Sigmoid colon (tissue), 7 donors: ENCODE measurements at places on chromosomes 7 and 10. TPM values are rescaled to one million over a fixed set of nuclear protein-coding genes. Genes with fewer than 3 reads are reported as not detected.

Gene CYCS
- 49.9 TPM for total RNA-seq

Gene OPN1SW
- not detected for total RNA-seq

Gene TCERG1L
- 0.55 TPM for total RNA-seq

Gene CEP55
- total RNA-seq = not detected

Gene LDB3
- total RNA-seq = 13.2 TPM

Gene TRDMT1
- total RNA-seq = 8.9 TPM

Gene SSC4D
- total RNA-seq = not detected

DNA sequence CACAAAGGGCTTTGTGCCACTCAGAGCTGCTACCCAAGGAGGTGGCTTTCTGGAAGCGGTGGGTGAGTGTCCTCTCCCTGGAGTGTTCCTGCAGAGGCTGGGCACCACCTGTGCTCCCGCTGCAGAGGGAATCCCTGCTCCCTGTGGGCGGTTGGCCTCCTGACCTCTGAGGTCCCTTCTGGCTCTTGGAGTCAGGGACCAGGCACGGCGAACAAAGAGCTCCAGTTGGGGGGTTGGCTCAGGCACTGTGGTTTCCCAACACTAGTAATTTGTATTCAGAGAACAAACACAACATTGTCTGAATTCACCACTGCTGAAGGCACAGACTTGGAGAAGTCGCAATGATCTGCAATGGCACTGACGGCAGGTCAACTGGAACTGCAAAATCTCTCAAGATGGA is 328.9 kb downstream of the PRPF18 start:
- peak; percentile 69 for DNase-seq
- H3K36me3 ChIP-seq = no peaks in the 10 kb centered on the region
- no peaks in the 10 kb centered on the region for H3K4me1 ChIP-seq

GRCh38 chr7:101172005-101172853 is 6.9 kb upstream of the VGF start:
- no peak for DNase-seq
- no peaks in the 10 kb centered on the region for H3K36me3 ChIP-seq
- H3K27me3 ChIP-seq = peaks cover 71% of the 10 kb centered on the region
- H3K4me1 ChIP-seq = peaks cover 36% of the 10 kb centered on the region

GRCh38 chr10:71270301-71271220 is 48.5 kb upstream of the SLC29A3 start:
- no peak for DNase-seq
- H3K4me1 ChIP-seq = peaks cover 50% of the 10 kb centered on the region
- H3K36me3 ChIP-seq = no peaks in the 10 kb centered on the region
- H3K4me3 ChIP-seq = no peak overlapping the region
- no peaks in the 10 kb centered on the region for H3K27me3 ChIP-seq

GRCh38 chr10:116138897-116139296 is 134.1 kb downstream of the GFRA1 start:
- no peaks in the 10 kb centered on the region for H3K4me1 ChIP-seq
- H3K27ac ChIP-seq = no peak overlapping the region
- no peak overlapping the region for H3K4me3 ChIP-seq
- no peaks in the 10 kb centered on the region for H3K27me3 ChIP-seq
- no peaks in the 10 kb centered on the region for H3K36me3 ChIP-seq

- H3K36me3 ChIP-seq = no peaks in the 10 kb centered on the region
- H3K27me3 ChIP-seq = no peaks in the 10 kb centered on the region
- H3K4me1 ChIP-seq = peaks cover 8% of the 10 kb centered on the region
- H3K4me3 ChIP-seq = no peak overlapping the region
- no peak for DNase-seq
Observed at GRCh38 chr7:43537765-43538403, 45.0 kb upstream of the STK17A start.

DNA sequence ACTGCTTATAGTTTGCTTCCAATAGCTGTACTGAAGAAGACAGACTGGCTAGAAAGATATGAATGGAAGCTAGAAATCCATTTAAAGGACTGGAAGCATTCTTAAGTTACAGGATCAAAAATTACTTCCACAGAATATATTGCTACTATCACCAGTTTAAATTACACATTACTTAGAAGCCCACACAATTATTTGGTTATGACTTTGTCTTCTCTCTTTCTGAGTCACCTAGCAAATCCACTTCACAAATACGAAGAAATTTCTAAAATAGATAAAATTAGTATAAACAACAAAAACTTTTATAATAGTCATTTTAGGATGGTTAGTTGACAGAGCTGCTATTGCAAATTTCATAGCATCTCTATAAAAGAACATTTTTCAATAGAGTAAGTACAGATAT is 108.1 kb downstream of the SNX13 start:
- H3K4me1 ChIP-seq = no peaks in the 10 kb centered on the region
- H3K36me3 ChIP-seq = no peaks in the 10 kb centered on the region
- DNase-seq = no peak
- H3K27ac ChIP-seq = no peak overlapping the region
- H3K4me3 ChIP-seq = no peak overlapping the region

- H3K27ac ChIP-seq = no peak overlapping the region
- H3K4me1 ChIP-seq = no peaks in the 10 kb centered on the region
- no peaks in the 10 kb centered on the region for H3K36me3 ChIP-seq
- no peak overlapping the region for H3K4me3 ChIP-seq
- no peak for DNase-seq
Observed at GRCh38 chr7:1938788-1939433, 268.8 kb downstream of the ELFN1 start.

- H3K27me3 ChIP-seq = no peaks in the 10 kb centered on the region
- H3K4me3 ChIP-seq = no peak overlapping the region
- no peak for DNase-seq
- H3K4me1 ChIP-seq = no peaks in the 10 kb centered on the region
- H3K27ac ChIP-seq = no peak overlapping the region
- H3K36me3 ChIP-seq = no peaks in the 10 kb centered on the region
Observed at GRCh38 chr7:66050990-66051448, 24.6 kb upstream of the ASL start.

- no peak overlapping the region for H3K4me3 ChIP-seq
- no peaks in the 10 kb centered on the region for H3K4me1 ChIP-seq
- H3K27me3 ChIP-seq = no peaks in the 10 kb centered on the region
- H3K27ac ChIP-seq = no peak overlapping the region
- H3K36me3 ChIP-seq = peaks cover 38% of the 10 kb centered on the region
- no peak for DNase-seq
Observed at GRCh38 chr7:135186261-135186540, 15.7 kb upstream of the CYREN start.

- no peaks in the 10 kb centered on the region for H3K27me3 ChIP-seq
- H3K4me3 ChIP-seq = no peak overlapping the region
- no peak for DNase-seq
- no peaks in the 10 kb centered on the region for H3K4me1 ChIP-seq
- H3K27ac ChIP-seq = no peak overlapping the region
Observed at GRCh38 chr10:90977855-90978486, 57.1 kb upstream of the ANKRD1 start.

DNA sequence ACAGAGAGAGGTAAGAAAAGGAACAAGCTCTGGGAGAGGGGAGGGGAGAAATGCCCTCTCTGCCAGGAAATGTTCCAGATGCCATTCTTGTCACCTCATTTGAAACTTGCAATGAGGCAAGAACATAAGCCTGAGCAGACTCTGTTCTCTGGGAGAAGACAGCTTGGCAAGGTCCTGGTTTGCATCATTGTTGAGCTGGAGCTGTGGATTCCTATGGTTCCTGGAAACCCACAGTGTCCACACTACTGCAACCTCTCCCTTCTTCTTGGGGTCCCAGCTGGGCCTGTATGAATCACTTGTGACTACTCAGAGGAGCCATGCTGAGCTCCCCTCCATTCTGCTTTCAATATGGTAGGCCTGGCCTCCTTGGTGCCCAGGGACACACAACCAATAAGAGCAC is 60.8 kb upstream of the HECTD2 start:
- DNase-seq = no peak
- H3K27ac ChIP-seq = peak overlapping the region; percentile 53
- H3K4me3 ChIP-seq = no peak overlapping the region
- H3K27me3 ChIP-seq = no peaks in the 10 kb centered on the region

DNA sequence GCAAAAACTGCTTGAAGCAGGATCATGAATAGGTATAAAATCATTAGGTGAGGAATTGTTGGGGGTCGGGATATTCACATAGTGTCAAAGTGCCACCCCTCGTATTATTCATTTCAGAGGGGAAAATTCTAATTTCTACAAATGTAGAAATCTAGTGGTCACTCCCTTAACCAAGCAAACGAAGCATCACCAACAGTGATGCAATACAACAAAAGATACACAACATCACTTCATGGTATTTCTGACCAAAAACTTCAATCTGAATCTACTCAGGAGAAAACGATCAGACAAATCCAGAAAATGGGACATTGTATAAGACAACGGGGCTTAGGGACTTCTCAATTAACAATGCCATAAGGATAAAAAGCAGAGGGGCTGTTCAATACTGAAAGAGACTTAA is 26.3 kb upstream of the FAM170B start:
- no peaks in the 10 kb centered on the region for H3K36me3 ChIP-seq
- no peak for DNase-seq
- H3K4me1 ChIP-seq = no peaks in the 10 kb centered on the region
- H3K27me3 ChIP-seq = no peaks in the 10 kb centered on the region

GRCh38 chr7:17696422-17696821 is 243.9 kb downstream of the SNX13 start:
- peak; percentile 81 for DNase-seq
- H3K27ac ChIP-seq = no peak overlapping the region
- no peaks in the 10 kb centered on the region for H3K4me1 ChIP-seq
- H3K36me3 ChIP-seq = no peaks in the 10 kb centered on the region
- H3K27me3 ChIP-seq = no peaks in the 10 kb centered on the region

DNA sequence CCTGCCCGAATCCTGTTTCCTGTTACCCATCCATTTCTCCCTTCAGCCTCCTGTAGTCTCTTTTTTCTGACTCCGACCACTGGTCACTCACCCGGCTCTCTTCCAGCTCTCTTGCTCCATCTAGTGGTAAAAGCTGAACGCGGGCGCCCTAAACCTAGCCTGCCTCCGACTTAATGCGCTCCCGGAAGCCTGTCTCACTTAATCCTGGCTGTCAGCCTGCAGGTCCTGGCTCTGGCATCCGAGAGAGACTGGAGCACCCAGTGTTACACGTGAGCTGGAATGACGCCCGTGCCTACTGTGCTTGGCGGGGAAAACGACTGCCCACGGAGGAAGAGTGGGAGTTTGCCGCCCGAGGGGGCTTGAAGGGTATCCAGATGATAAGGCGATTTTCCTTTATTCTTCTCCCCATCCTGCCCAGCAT is 10.3 kb downstream of the SUMF2 start:
- H3K27me3 ChIP-seq = no peaks in the 10 kb centered on the region
- peaks cover 16% of the 10 kb centered on the region for H3K4me1 ChIP-seq
- peak overlapping the region; percentile 65 for H3K27ac ChIP-seq
- no peak overlapping the region for H3K4me3 ChIP-seq

DNA sequence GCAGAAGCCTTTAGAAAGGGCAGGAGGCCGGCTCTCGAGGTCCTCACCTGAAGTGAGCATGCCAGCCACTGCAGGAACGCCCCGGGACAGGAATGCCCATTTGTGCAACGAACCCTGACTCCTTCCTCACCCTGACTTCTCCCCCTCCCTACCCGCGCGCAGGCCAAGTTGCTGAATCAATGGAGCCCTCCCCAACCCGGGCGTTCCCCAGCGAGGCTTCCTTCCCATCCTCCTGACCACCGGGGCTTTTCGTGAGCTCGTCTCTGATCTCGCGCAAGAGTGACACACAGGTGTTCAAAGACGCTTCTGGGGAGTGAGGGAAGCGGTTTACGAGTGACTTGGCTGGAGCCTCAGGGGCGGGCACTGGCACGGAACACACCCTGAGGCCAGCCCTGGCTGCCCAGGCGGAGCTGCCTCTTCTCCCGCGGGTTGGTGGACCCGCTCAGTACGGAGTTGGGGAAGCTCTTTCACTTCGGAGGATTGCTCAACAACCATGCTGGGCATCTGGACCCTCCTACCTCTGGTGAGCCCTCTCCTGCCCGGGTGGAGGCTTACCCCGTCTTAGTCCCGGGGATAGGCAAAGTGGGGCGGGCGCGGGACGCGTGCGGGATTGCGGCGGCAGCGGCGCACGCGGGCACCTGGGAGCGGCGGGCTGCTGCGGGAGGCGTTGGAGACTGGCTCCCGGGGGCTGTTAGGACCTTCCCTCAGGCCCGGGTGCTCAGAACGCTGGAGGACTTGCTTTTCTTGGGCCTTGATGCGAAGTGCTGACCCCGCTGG is at the start of gene FAS:
FAS (plus strand) TSS at position 415 of the 777 bp plus-strand sequence; CDS start at position 494, 79 bp downstream.
- H3K27ac ChIP-seq = peak within 1 kb of the TSS; percentile 91
- peaks cover 47% of the 10 kb centered on the region for H3K4me1 ChIP-seq
- H3K36me3 ChIP-seq = no peaks in the 10 kb centered on the region
- peak; percentile 91 for DNase-seq
